ENCODE measurements at places on chromosomes 7 and 10.

GRCh38 chr10:123464430-123465323, 201.5 kb upstream of the GPR26 start:
- no peak for DNase-seq

GRCh38 chr7:123169065-123169464, 30.7 kb downstream of the SLC13A1 start:
- no peak for DNase-seq

- no peak for DNase-seq
Observed at GRCh38 chr10:133123746-133124356, 36.1 kb downstream of the ADGRA1 start.

- DNase-seq: no peak
Observed at GRCh38 chr10:99372546-99373271, 43.6 kb downstream of the CNNM1 start.
